ENCODE measurements at places on chromosomes 2 and 18.

DNA sequence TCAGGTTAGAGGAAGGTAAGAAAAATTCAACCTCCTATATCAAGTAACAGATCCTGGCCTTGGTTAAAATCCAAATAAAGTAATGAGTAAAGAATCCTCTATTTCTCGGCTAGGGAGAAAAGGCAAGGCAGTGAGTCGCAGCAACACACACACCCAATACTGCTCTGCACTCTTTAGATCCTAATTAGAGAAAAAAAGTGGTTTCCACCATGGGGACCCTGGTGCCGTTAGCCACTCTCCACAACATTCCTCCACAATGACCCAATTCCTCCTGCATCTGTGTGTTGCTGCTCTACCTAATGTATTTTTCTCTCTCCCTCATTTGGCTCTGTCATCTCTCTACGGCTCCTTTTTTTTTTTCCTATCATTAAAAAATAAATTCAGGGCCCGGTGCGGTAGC is 462.7 kb downstream of the METTL4 start:
- no peak for DNase-seq

DNA sequence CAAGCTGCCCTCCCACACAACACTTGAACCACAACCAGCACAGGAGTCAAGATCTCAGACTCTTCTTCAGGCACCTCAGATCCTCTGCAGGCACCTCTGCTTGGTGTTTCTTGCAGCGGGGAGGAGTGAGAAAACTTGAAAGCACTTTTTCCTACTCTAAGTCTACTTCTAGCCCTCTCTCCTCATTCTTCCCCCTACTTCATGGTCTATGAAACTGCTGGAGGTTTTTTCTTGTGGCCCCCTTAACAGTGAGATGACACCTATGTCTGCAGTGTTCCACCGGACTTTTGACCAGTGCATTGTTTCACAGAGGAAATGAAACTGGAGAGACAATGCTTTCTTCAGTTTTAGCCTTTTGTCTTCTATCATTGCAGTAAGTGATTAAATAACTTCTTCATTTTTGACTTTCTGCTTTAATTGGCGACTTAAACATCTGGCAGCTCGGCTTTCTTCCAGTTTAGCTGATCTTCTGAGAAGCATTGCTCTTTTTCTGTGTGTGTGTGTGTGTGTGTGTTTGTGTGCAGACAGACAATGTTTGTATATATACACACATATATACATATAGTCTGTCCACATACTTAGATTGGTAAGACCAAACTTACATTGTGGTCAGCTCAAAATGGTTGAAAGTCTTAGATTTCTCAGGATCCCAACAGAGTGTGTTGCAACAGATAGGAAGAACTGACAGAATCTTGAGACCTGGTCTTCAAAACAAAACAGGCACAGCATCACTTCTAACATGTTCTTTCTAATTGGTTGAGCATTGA is 1474.0 kb upstream of the TMEFF2 start:
- DNase-seq = no peak

DNA sequence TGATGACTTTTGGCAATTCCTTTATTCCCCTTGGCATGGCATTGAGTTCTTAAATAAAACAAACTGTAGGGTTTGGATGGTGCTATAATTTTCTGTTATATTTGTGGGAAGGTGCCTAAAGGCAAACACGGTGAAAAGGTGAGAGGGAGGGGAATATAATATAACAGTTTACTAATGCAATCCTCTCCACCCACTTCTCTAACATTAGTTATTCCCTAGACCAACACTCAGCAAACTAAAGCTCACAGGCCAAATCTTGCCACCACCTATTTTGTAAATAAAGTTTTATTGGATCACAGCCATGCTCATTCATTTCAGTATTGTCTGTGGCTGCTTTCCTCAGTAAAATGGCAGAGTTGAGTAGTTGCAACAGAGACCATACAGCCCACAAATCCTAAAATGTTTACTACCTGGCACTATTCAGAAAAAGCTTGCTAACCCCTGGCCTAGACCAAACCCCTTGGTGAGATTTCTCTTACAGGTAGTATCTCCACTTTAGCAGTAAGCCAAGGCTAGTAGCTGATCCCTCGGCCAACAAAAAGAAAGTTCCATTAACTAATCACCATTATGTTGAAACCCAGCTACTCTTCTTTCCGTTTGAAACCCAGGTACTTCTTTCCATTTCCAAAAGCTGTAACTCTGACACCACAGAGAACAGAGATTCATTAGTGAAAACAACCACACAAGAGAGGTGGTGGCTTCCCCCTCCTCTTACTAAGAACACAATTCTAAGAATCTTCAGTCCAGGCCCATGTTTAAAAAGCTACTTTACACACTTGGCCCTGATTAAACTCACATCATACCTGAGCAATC is 136.1 kb upstream of the CHAC2 start:
- no peak for DNase-seq

DNA sequence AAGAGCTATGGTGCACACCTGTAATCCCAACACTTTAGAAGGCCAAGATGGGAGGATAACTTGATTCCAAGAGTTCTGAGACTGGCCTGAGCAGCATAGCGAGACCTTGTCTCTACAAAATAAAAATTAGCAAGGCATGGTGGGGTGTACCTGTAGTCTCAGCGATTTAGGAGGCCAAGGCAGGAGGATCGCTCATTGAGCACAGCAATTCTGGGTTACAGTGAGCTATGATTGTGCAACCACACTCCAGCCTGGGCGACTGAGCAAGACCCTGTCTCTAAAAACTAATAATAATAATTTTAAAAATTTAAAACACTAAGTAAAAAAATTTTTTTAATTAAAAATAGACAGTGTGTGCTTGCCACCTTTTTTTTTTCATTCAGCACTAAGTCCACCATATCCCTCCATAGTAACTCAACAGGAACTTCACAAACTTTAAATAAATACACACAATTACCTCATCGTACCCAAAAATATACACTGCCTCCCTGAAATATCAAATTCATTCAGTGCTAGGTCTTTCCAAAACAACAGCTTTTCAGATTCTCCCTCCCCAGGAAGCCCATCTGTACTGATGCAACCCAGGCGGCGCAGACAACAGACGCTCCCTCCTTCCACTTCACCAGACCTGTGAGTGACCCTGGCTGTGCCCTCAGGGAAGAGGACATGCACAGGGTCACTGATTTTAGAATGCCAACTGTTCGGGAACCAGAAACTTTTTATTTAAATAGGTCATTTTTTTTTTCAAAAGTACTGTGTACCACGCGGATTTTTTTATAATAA is 29.6 kb downstream of the FAM168B start:
- no peak for DNase-seq

- DNase-seq = no peak
Observed at GRCh38 chr18:8050616-8051329, 483.7 kb downstream of the PTPRM start.

GRCh38 chr2:214117054-214117453 is 293.8 kb upstream of the VWC2L start:
- no peak for DNase-seq

DNA sequence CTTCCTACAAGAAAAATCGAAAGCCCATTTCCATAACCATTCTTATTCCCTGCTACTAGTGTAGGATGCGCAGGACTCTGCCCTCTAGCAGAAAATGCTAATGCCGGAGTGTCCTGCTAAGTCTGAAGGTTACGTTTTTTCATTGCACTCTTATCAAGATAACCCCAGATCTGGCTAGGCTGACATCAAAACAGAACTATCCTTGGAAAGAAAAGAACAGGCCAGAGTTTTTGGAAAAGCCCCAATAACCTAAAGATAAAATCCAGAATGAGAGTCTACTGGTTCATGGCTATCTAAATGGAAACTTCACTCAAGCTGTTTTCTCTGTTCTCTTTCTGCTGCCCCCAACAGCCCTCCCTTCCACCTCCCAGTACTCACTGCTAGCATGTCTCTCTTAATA is 913 bp downstream of the RNF152 start:
- no peak for DNase-seq

DNA sequence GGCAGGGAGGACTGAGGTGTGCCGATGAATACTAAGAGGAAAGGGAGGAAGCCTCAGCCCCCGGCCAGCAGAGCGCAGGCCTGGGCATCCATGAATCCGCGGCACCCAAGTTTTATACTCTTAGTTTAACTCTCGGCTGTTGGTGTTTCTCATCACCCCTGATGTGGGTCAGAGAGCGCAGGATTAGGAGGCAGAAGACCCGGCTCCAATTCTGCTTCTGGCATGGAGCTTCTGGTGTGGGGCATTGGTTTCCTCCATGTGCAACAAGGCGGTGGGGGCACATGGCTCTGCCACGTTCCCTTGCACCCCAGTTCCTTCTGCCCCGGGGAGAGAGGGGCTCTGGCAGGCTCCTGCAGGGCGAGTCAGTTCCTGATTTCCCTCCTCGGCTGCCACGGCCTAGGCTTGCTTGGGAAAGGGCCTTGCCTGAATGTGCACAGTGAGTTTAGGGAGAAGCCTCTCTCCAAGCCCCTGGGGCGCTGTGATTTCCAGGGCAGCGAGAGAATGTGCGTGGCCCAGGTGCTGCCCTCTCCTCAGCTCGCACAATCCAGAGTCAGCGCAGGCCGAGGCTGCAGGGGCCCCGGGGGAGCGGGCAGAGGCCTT is 36.2 kb upstream of the DNMT3A start:
- no peak for DNase-seq

- DNase-seq = no peak
Observed at GRCh38 chr2:47221039-47221438, 65.9 kb upstream of the STPG4 start.

GRCh38 chr2:13542061-13542460 is 825.3 kb downstream of the TRIB2 start:
- DNase-seq = no peak

DNA sequence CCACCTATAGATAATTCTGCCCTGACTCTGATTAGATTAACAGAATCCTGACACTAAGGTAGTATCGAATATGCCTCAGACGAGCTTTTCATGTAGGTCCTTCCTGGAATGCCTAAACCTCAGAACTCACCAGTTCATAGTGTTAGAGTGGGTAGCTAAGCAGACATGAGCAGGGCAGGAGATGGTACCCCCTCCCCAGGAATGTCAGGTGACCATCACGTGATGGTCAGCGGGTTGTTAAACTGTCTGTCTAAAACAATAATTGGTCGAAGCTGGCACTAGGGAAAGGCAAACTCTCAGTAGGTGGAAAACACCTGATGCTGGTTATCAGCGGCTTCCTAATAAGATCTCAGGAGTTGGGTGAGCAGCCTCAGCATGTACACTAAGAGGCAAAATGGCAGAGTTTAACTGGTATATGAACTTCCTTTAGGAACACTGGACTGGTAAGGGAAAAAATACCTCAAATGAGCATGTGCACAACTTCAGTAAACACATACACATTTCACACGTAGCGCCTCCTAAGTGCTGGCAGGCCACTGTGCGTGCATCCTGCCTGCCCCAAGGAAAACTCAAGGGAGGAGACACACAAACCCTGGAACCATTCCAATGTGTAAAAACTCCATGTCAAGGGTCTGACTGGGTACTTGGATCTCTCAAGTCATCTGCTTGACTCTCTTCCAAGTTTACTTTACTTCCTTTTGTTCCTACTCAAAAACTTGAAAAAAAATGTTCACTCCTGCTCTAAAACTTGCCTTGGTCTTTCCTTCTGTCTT is 339.5 kb downstream of the GULP1 start:
- no peak for DNase-seq

- DNase-seq = no peak
Observed at GRCh38 chr18:6010284-6010683, 115.0 kb upstream of the TMEM200C start.

DNA sequence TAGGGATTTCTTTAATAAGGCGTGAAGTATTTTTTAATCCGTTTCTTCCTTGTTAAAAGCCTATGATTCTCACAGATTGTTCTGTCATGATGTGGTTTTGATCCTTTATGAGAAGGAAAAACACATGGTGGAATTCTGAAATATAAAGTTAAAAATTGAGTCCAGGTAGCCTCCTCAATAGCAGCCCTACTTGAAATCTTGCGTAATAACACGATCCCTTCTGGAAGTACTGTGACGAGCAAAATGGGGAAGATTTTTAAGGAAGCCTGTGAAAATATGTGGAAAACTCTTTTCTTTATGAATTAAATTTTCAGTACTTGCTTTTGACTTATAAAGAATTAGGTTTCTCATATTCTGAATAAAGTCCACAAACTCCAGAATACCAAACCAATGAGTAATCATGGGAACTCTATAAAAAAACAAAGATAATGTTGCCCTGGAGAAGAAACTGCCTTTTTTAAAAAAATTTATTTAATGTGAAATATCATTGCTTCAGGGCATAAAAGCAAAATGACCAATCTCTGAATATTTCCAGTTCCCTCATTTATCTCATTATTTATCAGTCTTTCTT is 476.4 kb upstream of the ZEB2 start:
- DNase-seq = no peak

GRCh38 chr2:234846599-234847363 is 105.0 kb upstream of the SH3BP4 start:
- DNase-seq = no peak

- DNase-seq = no peak
Observed at GRCh38 chr2:195486520-195486919, 170.5 kb upstream of the SLC39A10 start.

DNA sequence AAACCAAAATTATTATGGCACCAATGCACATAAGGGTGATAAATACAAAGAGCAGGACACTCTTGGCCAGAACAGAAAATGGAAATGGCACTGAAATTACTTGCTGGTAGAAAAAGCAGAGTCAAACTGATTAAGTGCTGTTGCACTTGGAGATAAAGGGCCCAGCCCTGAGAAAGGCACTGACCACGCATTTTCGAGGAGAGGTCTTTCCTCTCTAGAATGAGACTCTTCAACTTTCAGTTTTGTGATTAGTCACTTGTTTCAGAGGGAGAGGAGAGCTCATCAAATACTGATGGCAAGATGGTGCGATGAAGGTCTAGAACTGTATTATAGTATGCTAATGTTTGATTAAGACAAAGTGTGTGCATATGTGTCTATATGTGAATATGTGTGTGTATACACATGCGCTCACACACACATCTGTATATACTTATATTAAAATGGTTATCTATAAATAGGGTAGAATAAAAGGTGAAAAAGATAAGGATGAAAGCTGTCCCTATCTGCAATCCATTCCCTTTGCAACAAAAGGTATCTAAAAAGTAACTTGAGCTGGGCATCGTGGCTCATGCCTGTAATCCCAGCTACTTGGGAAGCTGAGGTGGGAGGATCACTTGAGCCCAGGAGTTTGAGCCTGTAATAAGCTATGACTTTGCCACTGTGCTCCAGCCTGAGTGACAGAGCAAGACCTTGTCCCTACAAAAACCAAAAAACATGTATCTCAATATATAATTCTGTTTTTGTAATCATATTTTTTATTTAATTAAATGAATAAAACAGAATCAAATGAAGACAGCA is 48.8 kb upstream of the ZDBF2 start:
- DNase-seq = no peak

DNA sequence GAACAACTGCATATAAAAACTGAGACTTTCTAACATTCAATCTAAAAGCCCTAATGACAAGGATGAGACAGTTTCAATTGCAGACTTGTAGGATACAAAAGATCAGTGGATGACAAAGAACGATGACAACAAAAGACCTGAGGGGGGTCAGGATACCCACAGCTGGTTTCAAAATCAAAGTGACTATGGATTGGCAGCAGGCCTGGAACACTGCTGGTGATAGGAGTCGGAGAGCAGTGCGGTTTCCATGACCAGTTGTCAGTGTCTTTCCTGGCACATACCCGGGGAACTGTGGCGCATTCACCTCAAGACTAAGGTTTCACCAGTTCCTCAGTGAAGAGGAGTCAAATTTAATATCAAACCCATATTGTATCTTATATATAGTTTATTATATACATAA is 42.0 kb downstream of the EHD3 start:
- DNase-seq = no peak

GRCh38 chr2:132282911-132283310 is 121.2 kb upstream of the ANKRD30BL start:
- no peak for DNase-seq

- DNase-seq = no peak
Observed at GRCh38 chr2:143548032-143548431, 418.8 kb downstream of the ARHGAP15 start.

GRCh38 chr2:8306530-8307351 is 375.1 kb upstream of the ID2 start:
- no peak for DNase-seq
